NCI-H1694 treated with DMSO at 0.1 percent for 48 hours (cell line): ENCODE measurements at places on chromosomes 12 and 14.
A peak's percentile ranks its signal among the peaks of the same experiment; 100 is the strongest.

DNA sequence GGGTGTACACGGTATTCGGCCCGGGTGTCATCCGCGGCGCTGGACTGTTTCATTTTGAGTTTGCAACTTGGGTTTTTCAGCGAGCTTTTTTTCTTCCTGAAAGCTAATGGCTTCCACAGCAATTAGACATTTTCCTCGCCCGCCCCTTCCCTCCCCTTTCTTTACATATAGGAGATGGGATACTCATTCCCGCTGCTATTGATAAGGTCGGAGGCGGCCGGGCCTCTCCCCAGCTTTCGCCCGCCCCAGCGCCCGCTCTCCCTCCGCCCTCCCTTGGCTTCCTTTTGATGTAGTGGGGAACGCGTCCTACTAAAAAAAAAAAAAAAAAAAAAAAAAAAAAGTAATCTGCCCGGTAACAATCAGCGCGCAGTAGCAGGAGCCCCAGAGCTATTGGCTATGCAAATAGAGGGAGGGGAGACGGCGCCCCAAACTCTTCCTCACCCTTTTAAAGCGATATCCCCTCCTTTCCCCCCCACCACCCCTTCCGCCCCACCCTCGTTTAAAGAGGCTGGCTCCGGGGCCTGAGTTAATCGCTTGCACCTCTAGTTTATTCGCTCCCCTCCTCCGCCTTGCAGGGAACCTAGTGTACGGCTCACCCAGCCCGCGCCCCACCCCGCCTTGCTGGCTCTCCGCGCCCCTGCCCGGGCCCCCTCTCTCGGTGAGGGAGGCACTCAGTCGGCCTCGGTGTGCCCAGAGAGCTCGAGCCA is 1.7 kb upstream of the CCND2 start:
- DNase-seq = no peak

- DNase-seq = no peak
These were observed 14.0 kb upstream of the RIPK3 start for GRCh38 chr14:24353559-24354481.

DNA sequence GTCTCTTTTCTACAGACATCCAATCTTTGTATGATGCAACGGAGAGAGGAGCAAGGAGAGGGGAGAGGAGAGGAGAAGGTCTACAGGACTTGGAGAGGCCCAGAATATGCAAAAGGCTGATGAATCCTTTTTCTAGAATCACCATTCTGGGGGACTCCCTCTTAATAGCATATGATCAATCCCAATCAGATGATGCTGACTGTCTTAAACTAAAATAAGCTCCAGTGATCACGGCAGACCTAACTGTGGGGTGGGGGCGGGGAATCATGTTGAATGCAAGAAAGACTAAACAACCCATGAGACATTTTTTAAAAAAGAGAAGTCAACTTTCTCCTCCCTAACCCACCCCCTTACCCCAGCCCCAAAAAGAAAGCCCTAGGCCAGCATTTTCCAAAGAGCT is 33.4 kb downstream of the BTBD7 start:
- DNase-seq = no peak

- peak; percentile 95 for DNase-seq
These were observed 91.7 kb upstream of the SEL1L start for GRCh38 chr14:81625343-81625742.

- DNase-seq = no peak
These were observed 11.3 kb downstream of the PRKCH start for GRCh38 chr14:61332658-61333029.

DNA sequence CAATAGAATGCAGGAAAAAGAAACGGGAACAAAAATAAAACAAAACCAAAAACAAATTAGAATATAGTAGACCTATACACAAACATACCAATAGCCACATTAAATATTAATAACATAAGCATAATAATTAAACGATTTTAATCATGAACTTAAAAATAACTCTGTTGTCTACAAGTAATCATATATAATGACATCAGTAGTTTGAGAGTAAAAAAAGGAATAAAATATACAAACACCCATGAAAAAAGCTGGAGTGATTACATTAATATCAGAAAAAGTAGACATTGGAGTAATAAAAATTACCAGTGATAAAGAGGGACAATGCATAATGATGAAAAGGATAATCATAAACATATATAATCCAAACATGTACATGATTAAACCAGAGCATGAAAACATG is 181.8 kb downstream of the ATXN7L3B start:
- no peak for DNase-seq

GRCh38 chr12:106582249-106582591 is 584 bp upstream of the RFX4 start:
- no peak for DNase-seq

GRCh38 chr14:33866425-33867088 is 84.3 kb downstream of the EGLN3 start:
- no peak for DNase-seq

DNA sequence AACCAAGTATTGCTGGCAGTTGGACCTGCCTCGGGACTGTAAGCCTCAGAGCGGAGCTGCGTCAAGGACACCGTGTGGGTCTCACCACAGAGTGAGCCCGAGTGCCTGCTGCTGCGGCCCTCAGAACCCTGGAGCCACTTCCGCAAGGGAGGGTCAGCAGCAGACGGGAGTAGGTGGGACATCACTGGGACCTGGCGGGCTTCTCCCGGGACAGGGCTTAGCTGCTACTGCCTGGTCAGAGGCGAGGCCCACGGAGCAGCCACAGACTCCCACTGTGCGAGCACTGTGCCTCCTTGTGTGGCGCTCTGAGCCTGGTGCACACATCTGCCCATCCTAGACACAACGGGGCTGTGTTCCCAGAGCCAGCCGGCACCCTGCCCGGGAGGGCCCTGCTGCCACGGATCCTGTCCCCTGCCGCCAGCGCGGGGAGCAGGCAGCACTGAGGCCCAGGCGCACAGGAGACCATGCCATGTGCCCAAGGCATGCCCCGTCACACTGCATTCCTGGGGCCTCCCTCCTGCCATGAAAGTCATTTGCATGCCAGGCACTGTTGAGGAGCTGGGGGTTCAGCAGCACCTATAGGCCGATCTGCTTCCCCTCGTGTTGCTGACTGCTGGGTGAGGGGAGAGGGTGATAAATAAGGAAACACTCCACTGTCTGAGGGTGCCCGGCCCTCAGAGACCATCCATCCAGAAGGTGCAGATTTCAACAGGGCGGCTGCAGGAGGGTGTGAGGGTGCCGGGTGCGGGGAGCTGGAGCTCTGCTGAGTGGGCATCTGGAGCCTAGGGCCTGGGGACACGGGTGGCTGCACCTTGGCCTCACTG is 10.0 kb downstream of the HIP1R start:
- no peak for DNase-seq

DNA sequence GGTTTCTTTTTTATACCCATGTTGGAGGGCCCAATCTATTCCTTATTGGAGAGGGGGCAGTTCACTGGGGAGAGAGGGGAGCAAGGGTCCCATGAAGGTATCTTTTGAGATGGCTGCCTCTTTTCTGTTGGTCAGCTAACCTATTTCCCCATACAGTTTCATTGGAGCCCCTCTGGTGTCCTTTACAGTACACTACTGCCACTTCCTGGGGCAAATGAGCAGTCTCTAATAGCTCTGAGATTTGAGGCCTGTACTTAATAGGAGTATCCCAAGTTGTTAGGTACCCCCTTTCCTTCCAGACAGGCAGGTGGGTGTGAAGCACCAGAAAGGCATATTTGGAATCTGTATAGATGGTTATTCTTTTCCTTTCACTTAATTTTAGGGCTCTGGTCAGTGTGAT is 41.3 kb upstream of the RNU6-8 start:
- DNase-seq = no peak

DNA sequence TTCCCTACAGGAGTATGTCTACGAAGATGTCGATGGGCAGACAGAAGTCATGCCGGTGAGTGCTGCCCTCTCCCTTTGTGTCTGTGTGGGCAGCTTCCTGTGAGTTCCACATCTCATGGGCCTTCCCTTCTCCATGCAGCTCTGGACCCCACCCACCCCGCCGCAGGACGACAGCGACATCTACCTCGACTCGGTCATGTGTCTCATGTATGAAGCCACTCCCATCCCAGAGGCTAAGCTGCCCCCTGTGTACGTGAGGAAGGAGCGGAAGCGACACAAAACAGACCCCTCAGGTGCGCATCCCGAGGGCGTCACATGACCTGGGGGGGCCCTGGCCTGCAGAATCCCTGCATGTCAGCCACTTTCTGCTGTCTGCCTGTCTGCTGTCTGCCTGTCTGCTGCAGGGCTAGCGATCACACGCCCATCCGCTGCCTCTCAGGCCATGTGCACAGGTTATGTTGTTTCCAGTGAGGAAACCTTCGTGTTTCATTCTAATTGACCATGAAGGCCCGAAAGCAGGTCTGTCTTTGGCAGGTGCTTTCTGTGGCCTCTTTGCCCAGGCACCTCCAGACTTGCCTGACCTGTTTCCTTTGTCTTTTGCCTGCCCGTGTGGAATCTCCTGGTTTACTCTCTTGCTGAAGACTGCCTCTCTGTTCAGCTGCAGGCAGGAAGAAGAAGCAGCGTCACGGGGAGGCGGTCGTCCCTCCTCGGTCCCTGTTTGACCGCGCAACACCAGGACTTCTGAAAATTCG is 95.1 kb downstream of the EP400 start:
- DNase-seq = no peak

DNA sequence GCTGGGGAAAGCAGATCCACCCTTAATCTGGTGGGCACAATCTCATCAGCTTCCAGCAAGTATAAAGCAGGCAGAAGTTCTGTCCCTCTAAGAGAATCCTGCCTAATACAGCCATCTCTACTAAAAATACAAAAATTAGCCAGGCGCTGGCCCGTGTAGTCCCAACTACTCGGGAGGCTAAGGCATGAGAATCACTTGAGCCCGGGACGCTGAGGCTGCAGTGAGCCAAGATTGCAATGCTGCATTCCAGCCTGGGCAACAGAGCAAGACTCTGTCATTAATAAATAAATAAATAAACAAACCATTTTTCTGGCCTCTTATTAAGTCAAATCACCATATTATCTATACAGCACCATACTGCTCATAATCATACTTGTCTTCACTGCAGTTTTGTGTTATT is 111.2 kb downstream of the MED13L start:
- DNase-seq = no peak

DNA sequence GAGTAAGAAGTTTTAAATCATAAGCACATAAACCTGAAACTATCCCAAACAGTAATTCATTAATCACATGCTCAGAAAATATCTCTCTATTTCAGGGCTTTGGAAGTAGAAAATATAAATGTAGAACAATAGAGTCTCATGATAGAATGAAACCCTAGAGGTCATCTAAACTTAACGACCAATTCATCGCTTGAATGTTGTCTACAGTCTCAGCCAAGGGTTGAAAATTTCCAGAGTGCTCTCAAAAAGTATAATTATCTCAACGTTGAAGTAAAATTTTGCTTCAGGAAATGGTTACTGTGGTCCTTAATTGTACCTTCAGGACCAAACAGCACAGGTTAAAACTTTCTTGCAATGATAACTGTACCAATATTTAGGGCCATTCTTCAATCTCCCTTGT is 1053.6 kb upstream of the SEL1L start:
- no peak for DNase-seq

DNA sequence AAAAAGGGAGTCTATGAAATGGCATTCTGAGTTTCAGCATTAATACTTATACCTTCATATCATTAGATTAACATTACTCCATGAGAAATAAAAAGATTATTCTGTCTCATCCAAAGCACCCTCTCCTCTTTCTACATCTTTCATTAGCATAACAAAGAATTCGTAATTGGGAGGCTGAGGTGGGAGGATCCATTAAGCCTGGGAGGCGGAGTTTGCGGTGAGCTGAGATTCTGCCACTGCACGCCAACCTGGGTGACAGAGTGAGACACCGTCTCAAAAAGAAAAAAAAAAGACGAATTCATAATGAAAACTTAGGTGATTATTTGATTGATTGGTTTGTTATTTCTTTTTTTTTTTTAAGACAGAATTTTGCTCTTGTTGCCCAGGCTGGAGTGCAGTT is 1.8 kb upstream of the CDK17 start:
- no peak for DNase-seq

- no peak for DNase-seq
These were observed 71.3 kb downstream of the CLMN start for GRCh38 chr14:95248432-95248831.

DNA sequence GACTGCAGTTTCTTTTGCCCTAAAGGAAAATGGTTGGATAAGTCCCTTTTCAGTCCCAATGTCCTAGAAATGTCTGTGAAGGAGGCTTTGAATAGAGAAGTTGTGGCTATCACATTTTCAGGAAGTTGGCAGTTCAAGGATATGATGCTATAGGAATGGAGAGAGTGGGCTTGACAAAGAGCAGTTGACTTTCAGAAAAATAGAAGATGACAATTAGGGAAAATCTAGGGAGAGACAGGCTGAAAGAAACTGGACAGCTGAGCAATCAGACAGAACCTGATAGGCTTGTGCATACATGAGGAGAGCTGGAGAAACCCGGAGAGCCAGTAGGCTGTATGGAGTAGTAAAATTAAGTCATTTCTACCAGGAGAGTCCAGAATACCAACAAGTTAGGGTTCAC is 50.5 kb downstream of the LMNTD1 start:
- DNase-seq = no peak

GRCh38 chr12:17388679-17389078 is 701.3 kb downstream of the RERGL start:
- no peak for DNase-seq

GRCh38 chr12:93851257-93851671 is 174.1 kb downstream of the CRADD start:
- no peak for DNase-seq

DNA sequence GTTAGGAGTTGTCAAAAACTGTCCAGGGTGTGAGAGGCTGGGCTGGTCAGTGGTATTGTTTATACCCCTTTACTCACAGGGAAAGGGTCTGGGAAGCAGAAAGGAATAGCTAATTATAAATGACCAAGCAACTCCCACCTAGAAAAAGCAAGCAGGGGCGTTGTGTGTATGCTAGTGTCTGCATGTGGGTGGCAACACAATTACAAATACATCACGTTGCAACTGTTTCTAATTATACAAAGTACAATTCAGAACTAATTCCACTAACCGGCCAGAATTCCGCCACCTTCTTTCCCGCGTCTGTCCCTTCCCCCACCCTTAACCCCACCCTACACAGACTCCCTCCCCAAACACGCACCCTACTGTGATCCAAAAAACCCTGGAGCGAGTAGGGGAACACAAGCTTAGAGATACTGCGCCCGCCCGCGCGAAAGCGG is 2.2 kb downstream of the DPF3 start:
- DNase-seq = no peak

DNA sequence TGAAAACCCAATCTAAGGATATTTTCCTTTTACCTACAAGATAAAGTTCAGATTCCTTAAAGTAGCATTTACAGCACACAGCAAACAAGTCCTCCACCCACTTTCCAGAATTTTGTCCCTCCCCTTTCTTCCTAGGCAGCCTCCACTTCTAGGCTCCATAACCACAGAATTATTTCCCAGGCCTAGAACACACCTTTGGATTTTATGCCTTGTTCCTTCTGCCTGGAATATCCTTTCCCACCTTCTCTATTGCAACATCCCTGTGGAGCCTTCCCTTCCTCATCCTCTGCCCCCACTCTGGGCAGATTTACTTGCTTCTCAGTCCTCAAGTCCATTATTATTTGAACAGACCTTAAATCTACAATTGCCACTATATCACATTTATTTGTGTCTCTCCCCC is 2.1 kb upstream of the TSPAN8 start:
- DNase-seq = no peak

GRCh38 chr12:94286583-94287244 is 138.3 kb downstream of the PLXNC1 start:
- no peak for DNase-seq
